SHP77 (cell line): ENCODE measurements at places on chromosomes 2 and 18.

GRCh38 chr2:23042216-23042906 lies 342.6 kb upstream of the KLHL29 start:
- no peak for DNase-seq

GRCh38 chr18:45255197-45255890 lies 359.9 kb upstream of the SLC14A2 start:
- DNase-seq = no peak

- no peak for DNase-seq
Observed at GRCh38 chr2:48161628-48162027, 255.3 kb upstream of the FBXO11 start.

- no peak for DNase-seq
Observed at GRCh38 chr18:54411781-54412180, 54.1 kb downstream of the C18orf54 start.

DNA sequence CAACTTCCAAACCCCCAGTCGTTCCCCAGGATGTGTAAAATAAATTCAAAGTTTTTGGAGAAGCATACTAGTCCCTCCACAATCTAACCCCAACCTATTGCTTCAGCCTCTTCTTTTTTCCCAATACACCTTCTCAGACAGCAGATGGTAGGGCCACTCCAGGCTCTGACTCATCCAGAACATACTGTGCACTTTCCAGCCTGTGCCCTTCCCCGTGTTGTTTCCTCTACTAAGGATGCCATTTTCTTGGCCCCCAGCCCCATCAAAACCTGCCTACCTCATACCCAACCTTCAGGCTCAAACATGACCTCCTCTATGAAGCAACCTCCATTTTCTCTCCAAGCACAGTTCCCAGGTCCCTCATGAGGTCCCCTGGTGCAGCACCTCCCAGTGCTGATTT lies 669.3 kb downstream of the BCL11A start:
- DNase-seq = no peak

- DNase-seq = no peak
Observed at GRCh38 chr2:162090109-162090508, 16.1 kb upstream of the DPP4 start.

- DNase-seq = no peak
Observed at GRCh38 chr2:142716463-142717242, 160.8 kb upstream of the KYNU start.

- no peak for DNase-seq
Observed at GRCh38 chr2:111178730-111179405, 58.2 kb downstream of the BCL2L11 start.

DNA sequence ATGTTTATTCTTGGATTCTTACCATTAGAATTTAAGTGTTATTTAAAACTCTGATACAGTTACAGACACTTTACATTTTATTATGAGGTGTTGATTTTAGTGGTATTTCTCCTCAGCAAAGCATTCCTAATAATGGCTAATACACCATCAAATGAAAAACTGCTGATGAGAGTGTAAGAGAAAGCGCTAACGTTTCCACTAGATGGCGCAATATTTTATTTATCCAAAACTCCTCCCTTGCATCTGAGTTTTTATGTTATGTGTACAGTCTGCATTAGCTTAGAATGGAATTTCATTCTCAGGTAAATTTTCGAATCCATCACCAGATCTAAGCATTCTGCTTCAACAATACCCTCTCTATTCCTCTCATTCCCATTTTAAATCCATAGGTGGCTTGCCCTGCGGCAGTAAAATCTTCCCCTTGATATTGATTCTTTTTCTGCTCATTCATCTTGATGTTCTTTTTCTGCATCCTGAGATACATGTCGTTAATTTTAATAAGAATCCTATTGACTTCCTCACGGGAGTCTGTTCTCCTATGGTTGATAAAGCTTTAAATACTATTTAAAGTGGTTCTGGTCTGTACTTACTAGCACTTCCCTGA lies 53.9 kb downstream of the PRKRA start:
- DNase-seq = peak; percentile 11

GRCh38 chr2:32453242-32454062 lies 96.6 kb downstream of the BIRC6 start:
- no peak for DNase-seq

DNA sequence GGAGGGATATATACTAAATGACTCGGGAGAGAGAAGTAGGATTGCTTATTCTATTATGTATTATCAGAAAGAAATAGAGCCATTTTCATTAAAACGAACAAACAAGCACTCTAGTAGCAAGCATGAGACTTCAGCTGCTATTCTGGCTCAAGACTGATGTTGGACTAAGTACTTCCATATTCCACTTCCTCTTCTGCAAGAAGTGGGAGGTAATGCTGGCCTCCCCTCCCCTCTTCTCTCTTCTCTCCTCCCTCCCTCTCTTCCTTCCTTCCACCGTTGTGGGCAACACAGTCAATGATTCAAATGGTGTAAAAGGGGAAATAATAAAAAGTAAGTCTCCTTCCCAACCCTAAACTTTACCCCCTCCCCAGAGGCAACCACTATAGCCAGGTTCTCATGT lies 62.6 kb downstream of the EMX1 start:
- DNase-seq = no peak

DNA sequence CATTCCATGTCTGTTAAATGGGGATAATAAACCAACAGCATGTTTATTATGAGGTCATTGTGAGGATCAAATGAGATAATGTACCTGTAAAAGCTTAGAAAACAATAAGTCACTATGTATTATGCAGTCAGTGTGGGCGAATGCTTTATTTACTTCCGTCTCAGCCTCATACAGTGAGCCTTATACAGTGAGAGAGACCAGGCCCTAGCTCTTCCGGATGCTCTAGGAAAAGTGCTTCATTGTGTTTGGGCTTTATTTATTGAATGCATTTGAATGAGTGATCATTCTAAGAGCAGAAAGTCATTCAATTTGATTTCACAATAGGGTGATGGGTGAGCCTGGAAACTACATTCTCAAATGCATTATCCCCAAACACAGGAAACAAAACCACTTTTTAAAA lies 603.9 kb upstream of the FANCL start:
- DNase-seq = no peak

DNA sequence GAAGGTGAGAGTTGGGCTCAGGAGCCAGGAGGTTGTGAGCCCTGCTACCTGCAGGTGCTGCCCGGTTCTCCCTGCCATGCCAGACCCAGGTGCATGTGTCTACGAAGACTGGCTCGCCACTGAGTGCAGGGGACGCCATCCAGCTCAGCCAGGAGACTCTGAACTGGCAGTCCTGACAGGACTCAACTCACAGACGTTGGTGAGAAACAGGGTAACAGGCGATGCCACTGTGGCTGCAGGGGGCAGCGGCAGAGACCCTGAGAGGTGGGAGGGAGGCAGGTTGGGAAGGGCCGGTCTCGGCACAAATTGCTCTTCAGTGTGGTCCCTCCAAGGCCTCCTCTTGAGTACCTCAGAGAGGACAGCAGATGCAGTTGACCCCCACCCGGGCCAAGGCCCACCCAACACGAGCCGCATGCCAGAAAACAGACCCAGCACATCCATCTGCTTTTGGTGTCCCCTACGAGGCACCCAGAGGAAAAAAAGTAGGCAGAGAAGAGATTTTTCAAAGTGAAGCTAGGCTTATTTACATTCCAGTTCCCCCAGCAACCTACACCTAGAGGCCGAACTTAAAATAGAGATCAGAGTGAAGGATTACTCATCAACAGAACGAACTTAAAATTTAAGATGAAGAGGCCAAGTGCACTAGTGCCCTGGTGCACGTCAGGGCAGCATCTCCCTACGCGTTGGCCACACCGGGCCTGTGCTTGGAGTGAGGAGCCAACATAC lies 184.8 kb downstream of the SEPTIN10 start:
- DNase-seq = no peak

DNA sequence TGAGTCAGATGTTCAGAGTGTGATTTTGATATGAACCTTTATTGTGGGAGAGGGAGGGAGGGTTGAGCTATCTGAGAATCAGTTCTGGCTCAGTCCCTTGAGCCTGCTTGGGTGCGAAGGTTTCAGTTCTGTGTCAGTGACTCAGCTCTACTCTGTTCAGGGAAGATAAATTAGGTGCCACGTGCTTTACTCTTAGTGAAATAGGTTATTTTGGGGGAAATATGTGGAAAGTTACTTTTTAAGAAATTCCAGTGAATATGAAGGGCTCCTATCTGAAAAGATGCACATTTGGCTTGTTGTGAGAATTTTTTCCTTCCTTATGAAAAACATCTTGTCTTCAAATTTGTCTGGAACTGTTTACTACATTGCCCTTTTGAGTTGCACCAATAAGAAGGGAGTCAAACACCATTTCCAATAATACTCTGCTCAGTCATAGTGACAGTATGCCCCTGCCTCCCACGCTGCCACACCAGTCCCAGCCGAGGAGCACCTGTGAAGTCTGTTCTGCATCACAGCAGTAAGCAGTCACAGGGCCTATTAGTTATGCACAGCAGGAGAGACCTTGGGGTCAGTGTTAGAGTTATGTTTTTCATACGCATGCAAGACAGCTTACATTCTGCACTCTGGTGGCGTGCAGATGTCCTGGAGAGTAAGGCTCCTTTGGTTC lies 32.8 kb upstream of the DNAH7 start:
- no peak for DNase-seq

DNA sequence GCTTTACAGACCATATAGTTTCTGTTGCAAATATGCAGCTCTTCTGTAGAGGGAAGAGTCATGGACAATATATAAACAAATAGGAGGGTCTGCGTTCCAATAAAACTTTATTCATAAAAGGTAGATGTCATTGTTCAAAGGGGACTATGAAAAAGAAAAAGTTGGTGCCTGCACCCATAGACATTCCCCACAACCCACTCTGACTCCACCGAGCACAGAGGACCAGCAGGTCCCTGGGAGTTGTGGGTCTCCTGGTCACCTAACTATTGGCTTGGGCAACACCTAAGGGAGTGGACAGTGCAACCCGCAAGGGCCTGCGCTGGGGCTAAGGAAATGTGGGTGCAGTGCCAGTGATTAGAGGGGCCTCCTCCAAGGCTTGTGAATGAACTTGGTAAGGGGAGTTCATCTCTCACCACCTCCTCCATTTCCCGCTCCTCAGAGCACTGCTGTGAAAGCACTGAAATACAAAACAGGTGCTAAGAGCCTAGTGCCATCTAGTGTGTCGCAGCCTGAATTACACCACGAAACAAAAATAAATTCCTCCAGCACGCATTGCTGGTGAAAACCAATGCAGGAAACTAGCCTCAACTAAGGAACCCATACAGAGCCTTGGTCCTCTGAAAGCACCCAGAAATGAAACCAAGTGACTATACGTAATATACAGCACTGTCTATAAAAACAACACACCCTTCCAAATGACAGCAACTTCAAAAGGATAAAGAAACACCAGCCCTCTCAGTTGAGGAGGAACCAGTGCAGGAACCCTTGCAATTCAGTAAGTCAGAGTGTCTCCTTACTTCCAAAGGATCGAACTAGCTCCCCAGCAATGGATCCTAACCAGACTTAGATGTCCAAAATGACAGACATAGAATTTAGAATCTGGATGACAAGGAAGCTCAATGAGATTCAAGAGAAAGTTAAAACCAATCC lies 166.6 kb downstream of the RNF144A start:
- DNase-seq = peak; percentile 31

DNA sequence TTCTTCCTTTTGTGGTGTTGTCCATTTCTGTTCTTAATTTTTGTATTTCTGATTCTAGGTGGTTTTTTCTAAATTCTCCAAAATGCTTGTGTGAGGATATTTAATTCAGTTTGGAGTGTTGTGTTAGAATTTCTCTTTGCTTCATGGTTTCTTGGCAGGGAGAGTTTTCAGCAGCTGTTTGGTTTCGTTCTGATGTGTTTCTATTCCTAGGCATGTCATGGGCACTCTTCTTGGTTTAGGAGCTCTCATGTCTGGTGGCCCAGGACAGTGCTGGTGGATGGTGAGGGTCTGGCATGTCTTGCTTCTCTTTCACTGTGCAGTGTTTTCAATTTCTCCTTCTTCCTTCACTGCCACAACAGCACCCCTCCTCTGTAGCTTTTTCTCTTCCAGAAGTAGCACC lies 52.9 kb downstream of the OSBPL6 start:
- DNase-seq = no peak

- DNase-seq = no peak
Observed at GRCh38 chr2:224764565-224765236, 48.5 kb upstream of the CCDC195 start.
